ENCODE measurements at places on chromosomes 6 and 20.

DNA sequence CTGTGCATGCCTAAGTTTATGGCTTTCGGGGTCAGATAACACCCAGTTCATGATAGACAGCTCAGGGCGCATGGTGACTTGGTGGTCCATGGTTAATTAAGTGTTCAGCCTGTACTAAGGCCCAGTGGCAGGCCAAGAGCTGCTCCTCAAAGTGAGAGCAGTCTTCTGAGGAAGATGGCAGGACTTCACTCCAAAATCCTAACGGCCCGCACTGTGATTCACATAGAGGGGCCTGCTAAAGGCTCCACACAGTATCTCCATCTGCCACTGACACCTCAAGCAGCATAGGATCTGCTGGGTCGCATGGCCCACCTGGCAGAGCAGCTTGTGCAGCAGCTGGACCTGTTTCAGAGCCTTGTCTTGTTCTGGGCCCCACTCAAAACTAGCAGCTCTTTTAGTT lies 10.6 kb upstream of the CST7 start:
- DNase-seq: no peak

DNA sequence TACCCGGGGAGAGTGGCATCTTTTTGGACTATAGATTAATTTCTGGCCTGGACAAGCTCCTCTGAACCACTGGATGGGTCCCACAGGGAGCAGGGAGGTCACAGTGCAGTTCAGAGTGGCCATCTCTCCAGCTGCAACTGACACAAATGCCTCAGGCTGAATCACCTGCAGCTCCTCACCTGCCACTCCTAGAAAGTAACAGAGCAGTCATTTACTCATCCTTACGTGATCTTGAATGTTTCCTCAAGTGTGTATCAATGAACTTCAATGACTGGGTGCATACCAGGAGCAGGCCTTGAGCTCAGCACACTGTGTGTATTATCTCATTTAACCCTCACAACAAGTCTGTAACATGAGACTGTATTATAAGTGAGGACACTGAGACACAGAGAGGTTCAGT lies 40.0 kb upstream of the SIRPG start:
- DNase-seq: no peak

GRCh38 chr6:33638556-33638955 lies 17.4 kb downstream of the ITPR3 start:
- no peak for DNase-seq

GRCh38 chr6:125132058-125132457 lies 21.5 kb upstream of the TPD52L1 start:
- DNase-seq: no peak
